Osteocyte (in vitro differentiated cells): ENCODE measurements at places on chromosomes 1 and 21.

DNA sequence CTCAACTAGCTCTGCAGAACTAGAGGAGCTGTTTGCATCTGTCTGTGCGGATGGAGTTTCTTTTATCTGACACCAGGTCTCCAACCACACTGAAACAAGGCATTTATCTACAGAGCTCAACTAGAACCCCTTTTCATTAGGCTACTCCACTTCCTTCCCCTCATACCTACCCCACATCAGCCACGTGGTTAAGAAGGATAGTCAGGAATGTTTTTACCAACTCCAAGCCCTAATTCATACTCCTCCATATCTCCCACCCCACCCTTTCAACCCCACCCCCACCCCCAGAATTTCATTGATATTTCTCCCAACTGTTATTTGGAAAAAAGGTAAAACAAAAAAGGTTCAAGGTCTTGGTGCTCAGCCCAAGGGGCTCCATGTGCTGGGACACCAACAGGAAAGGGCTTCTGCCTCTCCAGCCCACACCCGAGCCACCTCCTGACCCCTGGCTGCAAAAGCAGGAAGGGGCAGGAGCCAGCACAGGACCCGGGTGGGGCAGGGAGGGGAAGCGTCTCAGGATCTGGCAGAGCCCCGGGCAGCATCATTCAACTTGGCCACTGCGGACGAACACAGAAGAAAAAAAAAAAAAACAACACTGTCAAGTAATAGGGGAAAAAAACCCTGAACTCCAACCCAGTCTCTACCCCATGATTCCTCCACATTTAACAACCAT is 7.0 kb downstream of the ENSA start:
- no peak for DNase-seq

GRCh38 chr1:9135073-9135836 is 6.4 kb upstream of the GPR157 start:
- no peak for DNase-seq

GRCh38 chr1:158686111-158687009 is at the start of gene SPTA1:
TSS of gene SPTA1 (minus strand) at chr1:158686715. CDS start at chr1:158686517, 198 bp downstream.
- DNase-seq: no peak

DNA sequence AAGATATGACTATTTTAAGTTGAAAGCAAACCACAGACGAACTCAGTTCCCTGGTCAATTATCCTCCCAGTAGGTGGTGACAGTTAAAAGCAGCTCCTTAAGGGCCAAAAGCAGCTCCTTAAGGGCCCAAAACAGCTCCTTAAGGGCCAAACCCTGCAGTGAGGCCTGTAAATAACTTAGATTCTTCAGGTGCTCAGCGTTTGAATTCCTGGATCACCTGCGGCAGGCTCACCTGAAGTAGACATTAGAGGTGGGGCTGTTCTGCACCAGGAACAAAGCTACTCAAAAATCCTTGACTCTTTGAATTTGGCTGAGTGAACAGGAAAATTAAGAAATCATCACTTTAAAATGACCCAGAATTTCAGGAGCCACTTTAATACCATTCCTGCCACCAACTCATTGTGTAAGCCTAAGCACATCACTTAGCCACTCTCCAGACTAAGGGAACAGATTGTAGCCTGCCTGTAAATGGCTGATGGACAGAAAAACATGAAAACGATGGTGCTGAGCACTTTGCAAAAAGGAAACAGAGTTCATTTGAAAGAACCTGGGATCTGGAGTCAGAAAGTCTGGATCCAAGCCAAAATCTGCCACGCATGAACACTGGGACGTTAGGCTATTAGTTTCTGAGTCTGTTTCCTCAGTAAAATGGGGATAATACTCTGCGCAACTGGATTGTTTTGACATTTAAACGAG is 126.9 kb downstream of the LRIG2 start:
- no peak for DNase-seq

GRCh38 chr1:53198241-53198651 is 1.6 kb downstream of the CPT2 start:
- no peak for DNase-seq

GRCh38 chr1:56188221-56188620 is 391.1 kb downstream of the PLPP3 start:
- DNase-seq: no peak

DNA sequence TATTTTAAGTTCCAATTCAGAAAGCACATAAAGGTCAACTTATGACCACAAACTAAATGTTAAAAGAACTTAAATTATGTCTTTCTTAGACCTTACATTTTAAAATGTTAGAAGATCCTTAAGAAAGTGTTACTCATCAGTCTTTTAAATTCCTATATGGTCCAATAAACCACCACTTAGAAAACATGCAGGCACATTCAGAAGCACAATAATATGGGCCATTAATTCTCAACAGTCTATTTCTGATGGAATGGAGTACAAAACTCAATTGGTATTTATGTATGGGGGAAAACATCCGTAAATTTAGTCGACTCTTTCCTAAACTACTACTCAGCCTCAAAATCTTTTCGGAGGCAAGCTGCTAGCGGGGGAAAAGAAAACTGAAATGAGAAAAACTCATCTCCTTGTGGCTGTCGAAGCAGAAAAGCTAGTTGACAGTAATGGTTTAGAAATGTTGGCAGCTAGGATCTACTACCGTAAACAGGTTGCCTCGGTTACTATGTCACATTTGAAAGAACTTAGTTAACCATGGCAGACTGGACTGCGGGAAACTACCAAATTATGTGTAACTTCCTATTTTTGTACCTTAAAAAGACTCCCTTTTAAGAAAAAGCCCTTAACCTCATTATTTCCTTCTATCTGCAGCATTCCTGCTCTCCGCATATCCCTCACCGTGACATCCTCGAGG is 1.0 kb downstream of the TRMT1L start:
- no peak for DNase-seq

- DNase-seq: no peak
These were observed 54.3 kb downstream of the ZSWIM5 start for GRCh38 chr1:45152126-45152525.
